ENCODE measurements at places on chromosomes 5 and 9. TPM values are rescaled to one million over a fixed set of nuclear protein-coding genes. Genes with fewer than 3 reads are reported as not detected.

The IL13 gene
- 0.37 TPM for total RNA-seq

DNA sequence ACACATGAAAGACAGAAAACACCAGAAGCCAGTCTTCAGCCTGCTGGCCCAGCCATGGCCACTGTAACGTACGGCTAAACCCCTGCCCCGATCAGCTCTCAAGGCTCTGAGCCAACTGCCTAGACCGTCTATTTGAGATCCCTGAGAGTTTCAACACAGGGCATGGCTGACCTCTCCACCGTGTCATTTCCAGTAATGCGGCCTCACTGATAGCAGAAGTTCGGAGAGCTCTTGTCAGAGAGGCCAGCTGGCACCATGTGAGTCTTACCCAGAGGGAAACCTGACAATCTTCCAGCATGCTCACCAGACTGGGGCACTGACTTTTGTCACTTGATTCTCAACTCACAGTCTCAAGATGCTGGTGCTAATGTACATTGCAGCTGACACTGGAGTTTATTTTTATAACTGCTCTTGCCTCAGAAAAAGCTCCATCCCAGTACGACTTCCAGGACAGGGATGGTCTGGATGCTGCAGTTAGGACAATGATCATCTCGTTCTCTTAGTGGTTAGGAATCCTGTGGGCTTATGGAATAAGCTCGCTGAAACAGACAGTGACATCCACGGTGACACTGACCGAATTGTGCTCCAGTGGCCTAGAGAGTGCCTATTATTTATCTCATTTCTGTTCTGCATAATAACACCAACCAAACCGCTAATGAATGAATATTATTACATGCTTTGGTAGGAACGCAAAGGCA lies 372.7 kb downstream of the ICE1 start:
- no peaks in the 10 kb centered on the region for H3K27me3 ChIP-seq
- no peak overlapping the region for H3K4me3 ChIP-seq
- H3K27ac ChIP-seq, result no peak overlapping the region
- DNase-seq, result no peak
- H3K36me3 ChIP-seq, result no peaks in the 10 kb centered on the region
- peaks cover 5% of the 10 kb centered on the region for H3K4me1 ChIP-seq

DNA sequence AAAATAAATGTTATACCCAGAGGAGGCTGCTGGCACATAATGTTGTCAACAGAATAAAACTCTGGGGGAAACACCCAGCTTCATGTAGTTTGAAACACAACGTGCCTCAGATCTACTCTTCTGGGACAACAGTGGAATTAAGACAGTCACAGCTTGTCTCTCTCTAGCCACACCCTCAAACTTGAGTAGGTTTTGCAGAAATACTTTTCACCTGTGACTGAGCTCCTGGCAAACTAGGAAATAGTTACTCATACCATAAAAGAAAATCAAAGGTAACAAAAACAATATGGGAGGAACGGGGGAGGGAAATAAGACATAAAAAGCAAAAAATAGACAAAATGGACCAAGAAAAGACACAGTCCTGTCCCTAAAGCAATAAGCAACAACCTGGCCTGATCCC lies 14.4 kb downstream of the ELAVL2 start:
- no peaks in the 10 kb centered on the region for H3K4me1 ChIP-seq
- H3K4me3 ChIP-seq, result no peak overlapping the region
- no peaks in the 10 kb centered on the region for H3K36me3 ChIP-seq
- H3K27ac ChIP-seq, result no peak overlapping the region

The PCDHA5 gene
- total RNA-seq, result not detected
